ENCODE measurements at places on chromosomes 3 and 15.

DNA sequence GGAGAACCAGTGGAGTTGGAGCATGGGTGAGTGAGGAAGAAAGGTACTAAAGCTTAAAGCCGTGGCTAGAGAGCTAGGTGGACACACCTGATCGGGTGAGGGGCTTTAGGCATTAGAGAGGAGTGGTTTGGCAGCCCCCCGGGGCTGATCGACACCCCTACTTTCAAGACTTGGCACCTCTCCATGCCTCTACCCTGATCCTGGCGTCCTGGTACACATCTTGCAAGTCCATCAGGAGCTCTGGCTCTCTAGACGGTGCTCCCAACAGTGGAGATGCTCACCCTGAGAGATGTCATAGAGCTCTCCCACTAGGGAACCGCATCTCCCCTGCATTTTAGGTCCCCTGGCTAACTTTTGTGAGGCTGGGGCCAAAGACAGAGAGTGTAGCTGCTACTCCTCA is 98.1 kb downstream of the XXYLT1 start:
- no peak for DNase-seq

- no peak for DNase-seq
These were observed 1.9 kb upstream of the VWA5B2 start for GRCh38 chr3:184227481-184227935.

GRCh38 chr3:171260899-171261298 is 199.3 kb downstream of the TNIK start:
- DNase-seq, result no peak

GRCh38 chr3:63918321-63918720 is 6.1 kb upstream of the SCAANT1 start:
- DNase-seq, result peak; percentile 65

DNA sequence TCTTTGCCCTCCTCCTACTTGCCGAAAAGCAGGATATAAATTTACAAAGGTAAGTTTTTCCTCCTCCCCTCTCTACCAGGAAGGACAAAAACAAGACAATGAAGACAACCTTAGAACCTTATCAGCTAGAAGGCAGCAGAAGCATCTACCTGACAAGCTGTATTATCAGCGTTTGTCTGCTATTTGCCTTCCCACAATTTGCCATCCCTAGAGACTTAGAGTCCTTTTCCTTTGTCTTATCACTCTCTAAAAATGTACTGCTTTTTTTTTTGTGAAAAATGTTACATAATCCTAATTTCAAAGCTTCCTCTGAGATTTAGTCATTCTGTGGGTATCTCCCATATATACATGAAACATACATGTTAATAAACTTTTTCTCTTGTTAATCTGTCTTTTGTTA is 176.9 kb upstream of the PROK2 start:
- no peak for DNase-seq

DNA sequence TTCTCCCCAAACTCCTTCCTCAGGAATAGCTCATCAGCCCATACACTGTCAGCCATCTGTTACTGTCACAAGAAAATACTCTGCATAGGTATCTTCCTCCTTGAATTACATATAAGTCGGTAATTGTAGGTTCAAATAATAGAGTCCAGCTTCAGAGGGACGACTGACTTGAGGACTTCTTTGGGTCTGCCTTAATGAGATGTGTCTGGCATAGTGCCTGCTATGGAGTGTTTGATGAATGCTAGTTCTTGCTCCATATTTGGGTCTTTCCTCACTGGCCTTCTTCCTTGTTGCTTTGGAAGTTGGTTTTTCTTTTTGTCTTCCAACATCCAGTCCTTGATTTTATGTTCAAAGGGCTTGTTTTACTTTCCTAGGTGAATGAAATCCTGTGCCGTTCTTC is 66.4 kb upstream of the ACKR4 start:
- no peak for DNase-seq

DNA sequence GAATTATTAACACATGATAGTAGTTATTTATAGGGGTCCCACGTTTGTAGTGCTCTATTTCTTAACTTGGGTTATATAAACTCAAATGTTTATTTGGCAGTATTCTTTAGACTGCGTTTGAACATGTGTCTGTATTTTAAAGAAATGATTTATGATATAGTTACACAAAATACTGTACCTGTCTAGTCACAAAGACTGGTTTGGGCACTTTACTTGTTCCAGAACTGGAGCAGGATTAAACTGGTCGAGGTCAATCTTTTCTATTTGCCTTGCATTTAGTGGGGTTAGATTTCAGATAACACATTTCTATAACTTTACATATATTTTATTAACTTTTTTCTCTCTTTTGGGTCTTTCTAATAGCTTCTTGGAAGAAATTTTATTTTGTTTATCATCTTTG is 39.5 kb downstream of the HACD3 start:
- no peak for DNase-seq

DNA sequence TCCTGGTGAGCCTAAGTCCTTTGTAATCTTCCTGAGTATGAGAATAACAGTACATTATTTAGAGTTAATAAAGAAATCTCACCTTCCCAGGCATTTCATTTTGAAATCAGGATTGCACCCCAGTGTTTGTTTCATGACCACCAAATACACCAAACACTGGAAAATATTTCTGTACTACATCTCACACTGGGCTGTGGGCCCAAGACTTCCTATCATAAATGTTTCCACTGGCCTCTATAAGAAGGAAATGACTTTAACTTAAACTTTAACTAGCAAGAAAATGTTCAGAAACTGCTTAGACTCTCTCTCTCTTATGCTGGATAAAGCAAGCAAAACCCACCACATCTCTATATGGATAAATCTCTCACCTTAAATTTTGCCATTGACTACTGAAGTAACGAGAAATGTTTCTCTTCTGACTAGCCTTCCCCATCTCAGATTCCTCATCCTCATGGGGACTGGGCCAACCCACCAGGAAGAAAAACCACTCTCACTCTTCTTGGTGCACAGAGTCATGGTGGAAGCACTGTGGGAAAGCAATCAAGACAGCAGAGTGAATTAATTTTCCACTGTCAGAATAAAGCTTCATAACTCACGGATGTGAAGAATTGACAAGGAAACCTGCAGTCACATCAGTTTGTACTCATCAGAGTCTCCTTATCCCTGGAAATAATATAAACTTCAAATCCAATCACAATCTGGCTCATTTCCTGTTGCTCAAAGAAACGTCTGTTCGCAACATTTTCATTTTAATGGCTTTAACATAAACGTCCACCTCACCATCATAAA is 859.6 kb downstream of the EPHA3 start:
- no peak for DNase-seq

DNA sequence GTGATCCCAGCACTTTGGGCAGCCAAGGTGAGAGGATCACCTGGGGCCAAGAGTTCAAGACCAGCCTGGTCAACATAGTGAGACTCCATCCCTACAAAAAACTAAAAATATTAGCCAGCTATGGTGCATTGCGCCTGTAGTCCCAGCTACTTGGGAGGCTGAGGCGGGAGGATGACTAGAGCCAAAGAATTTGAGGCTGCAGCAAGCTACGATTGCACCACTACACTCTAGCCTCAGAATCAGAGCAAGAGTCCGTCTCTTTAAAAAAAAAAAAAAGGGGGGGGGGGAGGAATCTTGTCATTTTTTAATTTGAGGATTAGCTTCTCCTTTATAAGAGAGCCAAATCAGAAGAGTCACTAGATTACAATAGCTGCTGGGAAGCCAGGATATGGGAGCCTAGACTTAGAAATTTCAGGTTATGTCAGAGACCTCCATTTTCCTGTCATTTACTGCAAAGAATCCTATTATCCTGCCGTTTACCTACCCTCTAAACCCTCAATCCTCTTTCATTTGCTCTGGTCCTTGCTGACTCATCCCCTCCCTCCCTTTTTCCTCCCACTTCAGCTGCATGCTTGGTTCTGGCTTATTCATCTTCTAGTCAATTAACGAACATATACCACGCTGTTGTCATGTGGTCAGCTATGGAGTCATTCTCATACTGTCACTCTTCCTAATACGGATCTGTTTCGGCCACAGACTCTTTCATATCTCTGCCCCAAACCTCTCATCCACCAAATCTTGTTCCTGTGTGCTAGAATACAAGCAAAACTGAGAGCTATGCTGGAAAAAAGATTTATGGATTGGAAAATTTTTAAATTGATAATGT is 83.8 kb upstream of the PPIB start:
- peak; percentile 94 for DNase-seq

DNA sequence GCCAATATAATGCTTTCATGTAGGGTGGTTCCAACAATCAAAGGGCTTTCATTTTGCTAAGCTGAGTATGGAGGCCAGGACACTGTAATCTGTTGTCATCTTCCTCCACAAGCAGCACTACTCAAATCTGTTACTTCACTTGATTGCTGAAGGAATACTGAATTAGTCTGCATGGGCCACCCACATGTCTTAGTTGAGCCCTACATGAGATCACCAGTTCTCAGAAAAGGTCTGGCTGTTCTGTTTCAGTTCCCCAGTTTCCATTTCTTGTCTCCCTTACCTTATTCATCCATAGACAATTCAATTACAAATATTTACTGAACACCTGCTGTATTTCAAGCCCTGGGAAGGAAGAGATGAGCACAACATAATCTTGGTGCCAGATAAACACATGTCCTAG is 119.2 kb downstream of the FHIT start:
- no peak for DNase-seq

DNA sequence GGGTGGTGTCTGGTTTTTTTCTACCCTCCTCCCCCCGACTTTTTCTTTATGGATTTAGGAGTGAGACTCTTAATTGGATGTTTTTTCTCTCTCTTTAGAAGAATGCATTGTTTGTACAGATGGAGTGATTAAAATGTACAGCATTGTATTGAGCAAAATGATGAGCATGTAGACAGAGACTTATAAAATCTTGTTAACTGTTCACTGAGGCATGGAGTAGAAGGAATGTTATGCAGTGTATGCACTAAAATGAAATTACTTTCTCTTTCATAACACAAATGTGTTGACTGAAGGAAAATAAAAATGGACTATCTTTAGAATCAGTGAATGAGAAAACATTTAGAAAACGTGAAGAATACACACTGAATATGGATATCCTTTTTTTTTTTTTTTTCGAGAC is 39.8 kb downstream of the ZFAND6 start:
- DNase-seq, result peak; percentile 15

- peak; percentile 58 for DNase-seq
These were observed 296.7 kb downstream of the PTPRG start for GRCh38 chr3:61858054-61858453.

GRCh38 chr15:75195122-75195765 is 6.4 kb upstream of the C15orf39 start:
- no peak for DNase-seq

GRCh38 chr3:179069762-179070390 is 1.7 kb downstream of the ZMAT3 start:
- peak; percentile 58 for DNase-seq

GRCh38 chr3:192516820-192517219 is 210.5 kb downstream of the FGF12 start:
- no peak for DNase-seq

DNA sequence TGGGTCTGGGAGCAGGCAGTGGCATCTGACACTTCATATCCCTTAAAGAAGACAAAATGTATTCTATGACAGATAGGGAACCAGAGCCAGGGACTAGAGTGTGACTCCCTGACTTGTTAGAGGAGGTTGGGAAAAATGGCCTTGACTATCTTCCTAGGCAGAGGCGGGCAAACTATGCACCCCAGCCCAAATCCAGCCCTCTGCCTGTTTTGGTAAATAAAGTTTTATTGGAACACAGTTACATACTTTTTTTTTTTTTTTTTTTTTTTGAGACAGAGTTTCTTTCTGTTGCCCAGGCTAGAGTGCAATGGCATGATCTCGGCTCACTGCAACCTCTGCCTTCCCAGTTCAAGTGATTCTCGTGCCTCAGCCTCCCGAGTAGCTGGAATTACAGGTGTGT is 47.3 kb downstream of the QTRT2 start:
- DNase-seq, result no peak

- DNase-seq, result no peak
These were observed 214.6 kb downstream of the SLCO3A1 start for GRCh38 chr15:92068121-92068520.

DNA sequence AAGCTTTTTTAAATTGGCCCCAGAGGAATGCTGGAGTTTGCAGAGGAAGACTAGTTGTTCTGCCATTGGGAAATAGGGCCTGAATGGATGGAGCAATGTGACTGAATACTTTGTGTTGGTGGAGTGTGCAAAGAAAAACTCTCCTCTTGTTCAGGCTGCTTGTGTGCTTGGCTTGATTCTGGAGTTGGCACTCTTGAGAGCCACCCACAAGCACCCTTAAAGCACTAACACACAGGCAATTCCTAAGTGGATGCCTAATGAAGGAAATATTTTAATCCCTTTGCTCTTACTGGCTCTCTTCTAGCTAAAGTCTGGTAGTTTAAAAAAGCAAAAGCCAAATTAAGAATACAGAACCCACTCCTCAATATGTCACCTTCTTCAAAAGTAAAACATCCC is 304.4 kb upstream of the C2CD4B start:
- peak; percentile 36 for DNase-seq

DNA sequence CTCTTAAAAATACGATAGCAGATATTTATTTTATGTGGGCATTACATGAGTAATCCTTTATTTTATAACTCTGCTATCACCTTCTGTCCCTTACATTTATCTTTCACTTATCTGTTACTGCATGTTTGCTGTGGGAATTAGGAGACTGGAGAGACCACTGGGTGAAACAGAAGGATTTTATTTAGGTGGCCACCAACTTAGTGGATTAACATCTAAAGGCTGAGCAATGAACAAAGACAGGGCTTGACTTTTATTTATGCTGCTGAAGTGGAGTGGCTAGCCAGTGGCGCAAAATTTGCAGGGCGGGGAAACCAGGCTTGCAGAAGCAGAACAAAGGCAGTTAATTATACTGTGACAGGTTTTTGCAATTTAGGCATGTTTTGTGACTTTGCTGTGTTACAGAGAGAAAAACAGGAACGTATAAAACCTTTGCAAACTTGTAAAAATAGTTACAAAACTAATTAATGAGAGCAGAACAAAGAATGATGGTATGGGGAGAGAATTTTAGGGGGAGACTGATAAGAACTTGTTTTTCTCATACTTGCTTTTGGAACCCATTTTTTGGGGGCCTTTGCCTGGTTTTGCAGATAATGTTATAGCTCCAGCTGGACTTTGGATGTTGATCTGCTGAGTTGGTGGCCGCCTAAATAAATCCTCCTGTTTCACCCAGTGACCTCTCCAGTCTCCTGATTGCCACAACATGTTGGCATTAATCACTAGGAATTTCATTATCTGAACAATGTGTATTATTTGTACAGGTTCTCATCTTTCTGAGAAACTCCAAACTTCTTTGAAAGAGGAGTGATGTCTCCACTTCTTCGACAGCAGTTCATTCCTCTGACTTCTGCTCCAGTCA is 18.0 kb downstream of the KLHL24 start:
- DNase-seq, result no peak

GRCh38 chr15:64013179-64014062 is 32.9 kb downstream of the DAPK2 start:
- DNase-seq, result peak; percentile 20

DNA sequence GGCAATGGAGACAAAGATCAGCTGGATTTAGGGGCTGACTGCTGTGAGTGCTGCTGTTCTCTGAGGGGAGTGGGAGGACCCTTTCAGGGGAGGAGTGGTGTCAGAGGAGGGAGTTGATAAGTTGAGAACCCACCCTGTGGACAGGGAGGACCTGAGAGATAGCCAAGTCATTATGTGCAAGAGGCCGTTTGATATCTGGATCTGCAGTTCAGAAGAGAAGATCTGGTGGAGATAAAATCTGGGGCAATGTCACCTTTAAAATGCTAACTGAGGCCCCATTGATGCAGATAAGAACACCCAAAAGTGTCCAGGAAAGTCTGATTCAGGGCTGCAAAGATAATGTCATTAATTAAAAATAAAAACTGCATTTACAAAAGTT is 256.1 kb upstream of the HES1 start:
- no peak for DNase-seq

Data from iris pigment epithelial cell (primary cell).